ENCODE measurements at places on chromosomes 7 and 10.

GRCh38 chr10:116457488-116457887, 29.8 kb downstream of the PNLIPRP3 start:
- DNase-seq: no peak

DNA sequence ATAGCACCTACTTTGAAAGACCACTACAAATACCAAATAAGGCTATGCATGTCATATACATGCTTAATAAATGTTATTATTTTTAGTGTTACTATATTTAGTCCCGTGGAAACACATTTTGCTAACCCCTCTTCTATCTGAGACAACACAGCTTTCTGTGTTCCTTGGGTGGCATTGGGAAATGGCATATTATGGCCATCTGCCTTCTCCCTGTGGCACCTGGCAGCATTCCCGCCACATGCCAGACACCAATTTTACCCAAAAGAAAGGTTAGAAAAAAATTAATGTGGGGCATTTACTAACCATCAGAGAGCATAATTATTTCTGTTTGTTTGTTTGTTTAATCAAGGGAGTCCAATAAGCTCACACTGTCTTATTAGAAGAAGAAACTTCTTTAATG, 168.6 kb upstream of the ETV1 start:
- DNase-seq: no peak

GRCh38 chr10:109894516-109894915, 28.8 kb downstream of the XPNPEP1 start:
- no peak for DNase-seq

GRCh38 chr10:88347597-88348304, 235.4 kb downstream of the RNLS start:
- no peak for DNase-seq

DNA sequence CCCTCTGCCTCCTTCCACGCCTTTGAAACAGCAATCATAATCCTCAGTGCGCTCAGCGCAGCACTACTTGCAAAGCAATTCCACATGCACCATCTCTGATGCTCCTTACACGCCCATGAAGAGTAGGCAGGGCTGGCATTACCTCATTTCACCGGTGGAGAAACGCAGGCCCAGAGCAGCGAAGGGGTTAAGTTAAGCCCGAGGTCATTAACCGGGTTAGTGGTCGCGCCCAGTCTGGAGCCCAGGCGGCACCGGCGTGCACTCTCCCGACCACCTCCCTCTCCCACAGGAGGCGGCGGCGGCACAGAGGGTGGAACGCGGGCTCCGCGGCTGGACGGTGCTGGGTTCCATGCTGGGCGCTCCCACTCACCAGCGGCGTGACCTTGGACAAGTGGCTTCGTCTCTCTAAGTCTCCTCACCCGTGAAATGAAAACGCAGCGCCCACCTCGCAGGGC, 515 bp downstream of the FASTK start:
- DNase-seq: no peak

- no peak for DNase-seq
Measured at GRCh38 chr10:23630885-23631284, 192.0 kb downstream of the OTUD1 start.

- DNase-seq: no peak
Measured at GRCh38 chr7:33824911-33825459, 80.4 kb upstream of the BMPER start.

DNA sequence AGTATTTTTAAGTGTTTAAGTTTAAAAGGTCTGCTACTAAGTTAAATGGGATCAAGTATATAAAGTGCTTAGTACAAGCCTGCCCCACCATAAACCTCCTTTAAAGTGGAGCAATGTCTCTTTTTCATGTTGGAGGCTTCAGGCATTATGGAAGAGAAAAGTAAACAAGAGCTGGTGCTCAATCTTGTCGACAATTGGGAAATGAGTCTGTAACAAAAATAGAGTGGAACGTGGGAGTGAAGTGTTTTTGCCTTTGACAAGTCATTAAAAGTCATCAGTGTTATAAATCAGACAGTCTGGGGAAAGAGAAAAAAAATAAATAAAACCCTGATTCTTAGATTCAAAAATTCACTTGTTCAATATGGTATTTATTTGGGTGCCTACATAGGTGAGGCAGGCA, 44.7 kb downstream of the DNAJC12 start:
- DNase-seq: no peak

All from spleen (tissue), 13 donors.